Thoracic aorta endothelial cell (primary cell): ENCODE measurements at places on chromosomes 4 and X. TPM values are rescaled to one million over a fixed set of nuclear protein-coding genes. Genes with fewer than 3 reads are reported as not detected.

SPOCK3 gene
- total RNA-seq: 0.43 TPM in 1 of 2 replicates, not detected in the other

ARL9 gene
- 0.14 TPM in 1 of 2 replicates, not detected in the other for total RNA-seq

USP17L28 gene
- not detected in 2 replicates for total RNA-seq

MAGEA9B gene
- total RNA-seq: not detected in 2 replicates

FGD1 gene
- total RNA-seq: 6.9 and 8.3 TPM in 2 replicates

SCFD2 gene
- 25.4 and 27.1 TPM in 2 replicates for total RNA-seq

PAGE2B gene
- total RNA-seq: not detected in 2 replicates

DKC1 gene
- total RNA-seq: 68.1 and 109 TPM in 2 replicates

NDST3 gene
- not detected in 2 replicates for total RNA-seq

ARMCX5 gene
- 16.2 and 16.4 TPM in 2 replicates for total RNA-seq

PCDH19 gene
- 1.1 and 1.6 TPM in 2 replicates for total RNA-seq

GAGE12F gene
- total RNA-seq: not detected in 2 replicates

BEX2 gene
- 0.27 and 0.29 TPM in 2 replicates for total RNA-seq

TMEM255A gene
- not detected in 2 replicates for total RNA-seq

TEX13D gene
- not detected in 2 replicates for total RNA-seq

SLC2A9 gene
- 0.86 and 1.3 TPM in 2 replicates for total RNA-seq

SPATA4 gene
- under 0.01 and 0.22 TPM in 2 replicates for total RNA-seq

ETDA gene
- total RNA-seq: not detected in 2 replicates

CHRDL1 gene
- total RNA-seq: not detected in 2 replicates

ERCC6L gene
- 10.9 and 16.9 TPM in 2 replicates for total RNA-seq

SPANXA2 gene
- not detected in 2 replicates for total RNA-seq

GAGE12J gene
- total RNA-seq: not detected in 2 replicates

NLGN3 gene
- total RNA-seq: 0.07 and 0.13 TPM in 2 replicates

SPANXN1 gene
- total RNA-seq: not detected in 2 replicates

PWWP3B gene
- total RNA-seq: 1.1 and 1.3 TPM in 2 replicates

TEX13B gene
- not detected in 2 replicates for total RNA-seq

FGF2 gene
- total RNA-seq: 26.3 and 30.0 TPM in 2 replicates

GABRB1 gene
- total RNA-seq: not detected in 2 replicates

ITM2A gene
- 40.1 and 57.7 TPM in 2 replicates for total RNA-seq

ZNF630 gene
- total RNA-seq: 0.50 and 0.80 TPM in 2 replicates

EFHC2 gene
- 0.07 TPM in 1 of 2 replicates, not detected in the other for total RNA-seq

TLR2 gene
- under 0.01 and 0.14 TPM in 2 replicates for total RNA-seq

LRIT3 gene
- 0.07 and 0.13 TPM in 2 replicates for total RNA-seq

MAGEH1 gene
- 28.3 and 30.1 TPM in 2 replicates for total RNA-seq

RAB9B gene
- 0.40 and 0.50 TPM in 2 replicates for total RNA-seq

PTTG2 gene
- total RNA-seq: not detected in 2 replicates

KIAA1210 gene
- total RNA-seq: not detected in 2 replicates

YTHDC1 gene
- total RNA-seq: 61.6 and 66.8 TPM in 2 replicates

MGAT4D gene
- not detected in 2 replicates for total RNA-seq

TRIM61 gene
- 0.14 TPM in 1 of 2 replicates, not detected in the other for total RNA-seq

VCX3B gene
- total RNA-seq: not detected in 2 replicates

CETN2 gene
- total RNA-seq: 35.7 and 41.9 TPM in 2 replicates

SLC9A7 gene
- 27.1 and 29.9 TPM in 2 replicates for total RNA-seq

WDR13 gene
- 65.3 and 85.5 TPM in 2 replicates for total RNA-seq

MAGEB10 gene
- not detected in 2 replicates for total RNA-seq

REELD1 gene
- total RNA-seq: 0.07 TPM in 1 of 2 replicates, not detected in the other

MRFAP1 gene
- total RNA-seq: 181 and 216 TPM in 2 replicates
